ENCODE measurements at places on chromosomes 7 and 10.

- DNase-seq, result no peak
Measured at GRCh38 chr10:681670-682318, 7.7 kb downstream of the DIP2C start.

GRCh38 chr7:33932221-33932620 is 26.9 kb downstream of the BMPER start:
- DNase-seq, result no peak

DNA sequence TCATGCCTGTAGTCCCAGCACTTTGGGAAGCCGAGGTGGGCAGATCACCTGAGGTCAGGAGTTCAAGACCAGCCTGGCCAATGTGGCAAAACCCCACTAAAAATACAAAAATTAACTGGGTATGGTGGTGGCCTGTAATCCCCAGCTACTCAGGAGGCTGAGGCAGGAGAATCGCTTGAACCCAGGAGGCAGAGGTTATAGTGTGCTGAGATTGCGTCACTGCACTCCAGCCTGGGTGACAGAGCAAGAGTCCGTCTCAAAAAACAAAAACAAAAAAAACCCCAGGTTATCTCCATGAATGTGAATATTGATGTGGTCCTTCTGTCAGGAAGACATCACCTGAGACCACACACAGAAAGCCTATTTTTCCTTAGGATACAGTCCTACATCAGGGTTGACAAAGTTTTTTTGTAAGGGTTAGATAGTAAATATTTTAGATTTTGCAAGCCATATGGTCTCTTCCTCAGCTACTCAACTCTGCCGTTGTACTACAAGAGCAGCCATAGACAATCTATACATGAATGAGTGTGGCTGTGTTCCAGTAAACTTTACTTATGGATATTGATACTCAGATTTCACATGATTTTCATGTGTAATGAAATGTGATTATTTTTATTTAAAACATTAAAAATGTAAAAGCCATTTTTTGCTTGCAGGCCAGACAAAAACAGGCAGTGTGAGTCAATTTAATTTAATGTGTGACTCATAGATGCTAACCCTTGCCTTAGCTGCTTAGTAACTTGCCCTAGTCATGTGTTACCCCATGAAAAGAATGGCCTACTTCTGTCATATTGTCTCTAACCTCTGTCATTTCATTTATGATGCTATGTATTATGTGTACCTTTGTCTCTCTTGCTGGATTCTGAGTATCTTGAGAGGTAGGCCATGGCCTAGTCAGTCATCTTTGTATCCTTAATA is 78.1 kb downstream of the TPST1 start:
- no peak for DNase-seq

DNA sequence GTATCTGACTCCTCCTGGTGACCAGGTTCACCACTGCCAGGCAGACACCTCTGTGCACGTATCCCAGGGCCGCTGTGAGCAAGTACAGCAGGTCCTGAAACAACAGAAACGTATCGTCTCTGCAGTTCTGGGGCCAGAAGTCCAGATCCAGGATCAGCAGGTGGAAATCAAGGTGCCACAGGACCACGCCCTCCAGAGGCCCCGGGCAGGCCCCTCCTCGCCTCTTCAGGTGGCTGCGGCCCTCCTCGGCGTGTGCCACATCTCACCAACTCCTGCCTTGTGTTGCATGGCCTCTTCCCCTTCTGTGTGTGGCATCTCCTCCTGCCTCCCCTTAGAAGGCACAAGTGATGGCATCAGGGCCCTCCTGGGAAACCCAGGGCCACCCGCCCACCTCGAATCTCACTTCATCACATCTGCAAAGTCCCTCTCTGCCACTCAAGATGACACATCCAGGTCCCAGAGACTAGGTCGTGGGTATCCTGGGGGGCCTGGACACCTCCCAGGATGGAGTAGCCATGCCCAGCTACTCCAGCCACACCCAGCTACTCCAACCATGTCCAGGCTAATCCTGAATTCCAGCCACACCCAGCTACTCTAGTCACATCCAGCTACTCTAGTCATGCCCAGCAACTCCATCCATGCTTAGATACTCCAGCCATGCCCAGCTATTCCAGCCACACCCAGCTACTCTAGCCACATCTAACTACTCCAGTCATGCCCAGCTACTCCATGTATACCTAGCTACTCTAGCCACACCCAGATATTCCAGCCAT is 52.6 kb upstream of the DNAAF5 start:
- DNase-seq, result no peak
